ENCODE measurements at places on chromosomes 1 and 21.

GRCh38 chr1:64312431-64312830 is 109.0 kb downstream of the UBE2U start:
- no peak for DNase-seq

- DNase-seq: no peak
Measured at GRCh38 chr1:161511018-161511755, 5.9 kb downstream of the FCGR2A start.

DNA sequence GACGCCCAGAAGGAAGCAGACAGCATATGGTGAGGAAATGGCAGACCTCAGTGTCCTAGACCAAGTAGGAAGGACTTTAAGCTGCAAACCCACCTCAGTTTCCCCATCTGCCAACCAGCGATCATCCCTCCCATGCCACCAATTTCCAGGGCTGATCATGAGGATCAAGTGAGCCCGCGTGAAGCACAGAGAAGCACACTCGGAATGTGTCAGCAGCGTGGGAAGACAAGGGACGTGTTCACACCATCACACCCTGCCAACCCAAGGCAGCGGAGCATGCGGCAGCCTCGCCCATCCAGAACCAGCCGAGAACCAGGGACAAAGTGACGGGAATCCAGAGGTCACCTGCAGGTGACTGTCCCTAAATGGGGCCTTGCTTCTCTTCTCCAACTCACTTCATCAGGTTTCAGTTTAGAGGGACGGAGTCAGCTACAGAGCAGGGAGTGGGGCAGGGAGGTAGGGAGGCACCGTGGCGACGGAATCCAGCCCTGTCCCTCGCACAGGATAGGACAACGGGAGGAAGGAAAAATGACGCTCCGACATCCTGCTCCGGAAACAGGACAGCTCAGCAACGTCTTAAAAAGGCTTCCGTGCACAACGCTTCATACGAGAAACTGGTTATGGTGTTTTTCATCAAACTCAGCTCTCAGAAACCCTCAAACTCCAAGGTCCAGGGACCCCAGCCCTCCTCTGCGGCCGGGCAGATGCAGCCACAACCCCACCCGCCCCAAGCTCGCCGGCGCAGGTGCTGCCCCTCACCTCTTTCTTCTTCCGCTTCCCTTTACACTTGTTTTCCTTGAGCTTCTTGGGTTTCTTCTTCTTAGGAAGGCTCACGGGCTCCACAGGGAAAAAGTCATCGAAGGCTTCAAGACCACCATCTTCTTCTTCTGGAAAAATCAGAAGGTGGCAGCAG is 12.5 kb downstream of the CHD5 start:
- no peak for DNase-seq

DNA sequence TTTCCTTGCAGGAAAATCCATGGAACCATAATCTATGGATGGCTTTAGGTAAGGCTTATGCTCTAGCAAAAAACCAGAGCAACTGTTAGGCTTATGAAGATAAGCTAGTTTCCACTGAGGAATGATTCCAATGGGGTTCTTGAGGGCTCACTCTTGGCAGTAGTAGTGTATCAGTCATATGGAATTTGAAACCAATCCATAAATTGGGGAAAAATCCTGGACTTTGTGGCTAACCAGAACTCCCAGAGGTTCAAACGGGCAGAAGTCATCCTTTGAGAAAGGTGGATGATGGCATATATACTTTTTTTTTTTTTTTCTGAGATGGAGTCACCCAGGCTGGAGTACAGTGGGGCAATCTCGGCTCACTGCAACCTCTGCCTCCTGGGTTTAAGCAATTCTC is 54.2 kb upstream of the ATF3 start:
- DNase-seq: no peak

Measured in omental fat pad (tissue), 4 donors.